ENCODE measurements at places on chromosomes 6 and 20. TPM values are rescaled to one million over a fixed set of nuclear protein-coding genes. Genes with fewer than 3 reads are reported as not detected.

The NNAT gene
- not detected for total RNA-seq

The CRIP3 gene
- total RNA-seq: 0.64 TPM

The ZC2HC1B gene
- total RNA-seq: not detected

The TRERF1 gene
- total RNA-seq: 30.6 TPM

The DEFB132 gene
- 0.10 TPM for total RNA-seq

The CD40 gene
- total RNA-seq: 14.1 TPM

The NKAIN4 gene
- total RNA-seq: 5.5 TPM

The ARMC12 gene
- total RNA-seq: 1.4 TPM

The GSTA2 gene
- not detected for total RNA-seq

The PRSS35 gene
- total RNA-seq: 0.10 TPM

The PKIB gene
- total RNA-seq: 1.1 TPM

The FGD2 gene
- 0.10 TPM for total RNA-seq

The PERP gene
- total RNA-seq: 348 TPM

DNA sequence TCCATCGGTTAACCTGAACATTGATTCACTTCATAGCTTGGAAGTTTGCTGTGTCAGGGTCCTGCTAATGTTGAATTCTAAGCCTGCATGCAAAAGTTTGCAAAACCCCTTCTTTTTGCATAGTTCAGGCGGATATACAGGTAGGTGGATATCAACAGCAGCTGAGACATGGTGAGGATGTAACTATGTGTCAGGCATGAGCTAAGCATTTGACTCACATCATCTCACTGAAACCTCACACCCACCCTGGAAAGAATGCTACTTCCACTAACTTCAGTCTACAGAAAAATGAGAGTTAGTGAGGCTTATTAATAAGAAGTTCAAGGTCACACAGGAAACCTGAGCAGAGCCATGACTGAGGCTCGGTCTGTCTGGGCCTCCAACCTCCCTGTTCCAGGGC lies 276.9 kb downstream of the BMP7 start:
- H3K27ac ChIP-seq: no peak overlapping the region
- no peaks in the 10 kb centered on the region for H3K27me3 ChIP-seq
- peaks cover 4% of the 10 kb centered on the region for H3K4me1 ChIP-seq
- H3K4me3 ChIP-seq: no peak overlapping the region
- no peak for DNase-seq
- H3K36me3 ChIP-seq: no peaks in the 10 kb centered on the region

- DNase-seq: no peak
- H3K4me1 ChIP-seq: no peaks in the 10 kb centered on the region
- no peaks in the 10 kb centered on the region for H3K36me3 ChIP-seq
- no peak overlapping the region for H3K4me3 ChIP-seq
- H3K27me3 ChIP-seq: no peaks in the 10 kb centered on the region
These were observed 37.9 kb downstream of the SPATA2 start for GRCh38 chr20:49877386-49877921.

GRCh38 chr6:1479601-1480221 lies 90.3 kb downstream of the FOXF2 start:
- DNase-seq: no peak
- H3K27me3 ChIP-seq: no peaks in the 10 kb centered on the region
- no peak overlapping the region for H3K4me3 ChIP-seq
- H3K4me1 ChIP-seq: no peaks in the 10 kb centered on the region
- no peak overlapping the region for H3K27ac ChIP-seq

DNA sequence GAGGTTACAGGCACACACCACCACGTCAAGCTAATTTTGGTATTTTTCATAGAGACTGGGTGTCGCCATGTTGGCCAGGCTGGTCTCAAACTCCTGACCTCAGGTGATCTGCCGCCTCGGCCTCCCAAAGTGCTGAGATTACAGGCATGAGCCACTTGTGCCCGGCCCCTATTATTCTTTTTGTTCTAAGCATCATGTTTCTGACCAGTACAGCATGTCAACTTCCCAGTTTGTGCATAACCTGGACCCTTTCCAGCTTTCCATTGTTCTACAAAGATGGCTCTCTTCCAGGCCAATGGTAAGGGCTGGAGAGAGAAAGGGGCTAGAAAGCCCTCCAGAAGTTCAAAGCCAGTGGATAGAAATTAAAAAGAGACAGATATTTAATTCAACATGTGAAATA lies 91.3 kb upstream of the TNFAIP3 start:
- H3K27ac ChIP-seq: no peak overlapping the region
- no peak overlapping the region for H3K4me3 ChIP-seq
- DNase-seq: no peak
- no peaks in the 10 kb centered on the region for H3K36me3 ChIP-seq
- H3K4me1 ChIP-seq: no peaks in the 10 kb centered on the region

GRCh38 chr20:60228255-60228654 lies 270.0 kb downstream of the CDH26 start:
- no peak overlapping the region for H3K27ac ChIP-seq
- no peaks in the 10 kb centered on the region for H3K27me3 ChIP-seq
- DNase-seq: no peak

DNA sequence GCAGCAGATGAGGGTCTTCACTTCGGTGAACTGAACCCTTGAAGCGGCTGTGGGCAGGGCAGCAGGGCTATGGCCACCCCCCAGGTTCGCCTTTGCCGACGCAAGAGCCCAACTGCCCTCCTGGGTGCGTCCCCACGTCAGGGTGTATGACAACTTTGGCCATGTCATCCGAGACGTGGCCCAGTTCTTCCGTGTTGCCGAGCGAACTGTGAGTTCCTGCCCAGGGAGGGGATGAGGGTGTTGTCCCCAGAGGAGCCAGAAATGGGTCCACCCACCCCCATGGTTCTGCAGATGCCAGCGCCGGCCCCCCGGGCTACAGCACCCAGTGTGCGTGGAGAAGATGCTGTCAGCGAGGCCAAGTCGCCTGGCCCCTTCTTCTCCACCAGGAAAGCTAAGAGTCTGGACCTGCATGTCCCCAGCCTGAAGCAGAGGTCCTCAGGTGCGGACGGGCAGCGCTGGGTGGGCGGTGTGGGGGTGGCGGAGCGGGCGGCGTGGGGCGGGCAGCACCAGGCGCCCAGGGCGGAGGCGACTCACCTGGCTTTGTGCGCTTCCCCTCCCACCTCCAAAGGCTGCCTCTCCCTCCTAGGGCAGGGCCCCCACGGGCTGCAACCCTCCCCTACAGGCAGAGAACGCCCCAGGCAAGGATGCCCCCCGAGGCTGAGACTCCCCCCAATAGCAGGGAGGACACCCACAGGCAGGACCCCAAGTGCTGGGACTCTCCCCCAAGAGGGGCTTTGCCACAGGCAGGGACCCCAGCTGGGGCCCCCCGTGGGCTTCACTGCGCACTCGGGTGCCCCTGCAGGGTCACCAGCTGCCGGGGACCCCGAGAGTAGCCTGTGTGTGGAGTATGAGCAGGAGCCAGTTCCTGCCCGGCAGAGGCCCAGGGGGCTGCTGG lies 6.2 kb upstream of the TNFRSF6B start:
- no peak overlapping the region for H3K27ac ChIP-seq
- no peaks in the 10 kb centered on the region for H3K27me3 ChIP-seq
- no peak for DNase-seq
- H3K36me3 ChIP-seq: no peaks in the 10 kb centered on the region
- no peak overlapping the region for H3K4me3 ChIP-seq
- peaks cover 25% of the 10 kb centered on the region for H3K4me1 ChIP-seq

- no peak overlapping the region for H3K27ac ChIP-seq
- H3K27me3 ChIP-seq: no peaks in the 10 kb centered on the region
- no peak for DNase-seq
These were observed 450.9 kb downstream of the GJA1 start for GRCh38 chr6:121886223-121886830.

- H3K36me3 ChIP-seq: no peaks in the 10 kb centered on the region
- no peaks in the 10 kb centered on the region for H3K4me1 ChIP-seq
- H3K4me3 ChIP-seq: no peak overlapping the region
- no peaks in the 10 kb centered on the region for H3K27me3 ChIP-seq
- no peak for DNase-seq
These were observed 25.9 kb downstream of the LYRM4 start for GRCh38 chr6:5234874-5235273.

DNA sequence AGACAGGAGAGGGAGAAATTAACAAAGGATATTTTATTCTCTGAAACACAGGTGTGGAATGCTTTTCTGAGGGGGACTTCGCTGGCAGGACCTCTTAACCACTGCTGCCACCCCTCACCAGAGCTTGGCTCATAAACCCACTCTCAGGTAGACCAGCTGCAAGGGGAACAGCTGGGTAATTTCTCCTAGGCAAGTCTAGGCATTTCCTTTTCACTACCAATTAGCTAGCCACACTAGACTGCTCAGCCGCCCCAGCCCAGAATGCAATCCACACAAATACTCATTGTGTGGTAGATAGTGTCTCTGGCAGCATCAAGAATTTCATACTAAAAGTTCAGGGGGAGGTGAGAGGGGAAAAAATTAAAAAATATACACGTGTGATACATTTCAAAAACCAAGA lies 267.6 kb upstream of the ID4 start:
- no peak for DNase-seq
- no peaks in the 10 kb centered on the region for H3K27me3 ChIP-seq
- no peaks in the 10 kb centered on the region for H3K4me1 ChIP-seq
- no peak overlapping the region for H3K27ac ChIP-seq

- H3K36me3 ChIP-seq: peaks cover 4% of the 10 kb centered on the region
- peaks cover 73% of the 10 kb centered on the region for H3K4me1 ChIP-seq
- H3K4me3 ChIP-seq: no peak overlapping the region
- H3K27me3 ChIP-seq: no peaks in the 10 kb centered on the region
These were observed 4.9 kb downstream of the HMGA1 start for GRCh38 chr6:34241351-34242215.

DNA sequence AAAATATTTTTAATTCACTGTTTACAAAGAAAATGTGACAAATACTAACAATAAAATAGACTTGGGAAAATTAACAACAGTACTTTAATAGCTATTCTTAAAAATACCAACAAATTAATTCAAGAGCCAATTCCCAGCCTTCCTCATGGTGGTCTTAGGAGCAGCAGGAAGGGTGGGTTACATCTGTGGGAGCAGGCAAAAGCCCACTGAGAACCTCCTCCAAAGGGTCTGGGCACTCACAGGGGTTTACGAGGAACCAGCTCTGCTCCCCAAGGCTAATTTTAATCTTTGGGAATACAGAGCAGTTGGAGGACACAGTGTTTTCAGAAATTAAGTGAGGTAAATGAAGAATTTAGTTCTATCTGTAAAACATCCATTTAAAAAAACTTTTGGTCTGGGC lies 10.2 kb downstream of the SOD2 start:
- H3K4me3 ChIP-seq: no peak overlapping the region
- no peak overlapping the region for H3K27ac ChIP-seq
- DNase-seq: no peak
- H3K4me1 ChIP-seq: no peaks in the 10 kb centered on the region

DNA sequence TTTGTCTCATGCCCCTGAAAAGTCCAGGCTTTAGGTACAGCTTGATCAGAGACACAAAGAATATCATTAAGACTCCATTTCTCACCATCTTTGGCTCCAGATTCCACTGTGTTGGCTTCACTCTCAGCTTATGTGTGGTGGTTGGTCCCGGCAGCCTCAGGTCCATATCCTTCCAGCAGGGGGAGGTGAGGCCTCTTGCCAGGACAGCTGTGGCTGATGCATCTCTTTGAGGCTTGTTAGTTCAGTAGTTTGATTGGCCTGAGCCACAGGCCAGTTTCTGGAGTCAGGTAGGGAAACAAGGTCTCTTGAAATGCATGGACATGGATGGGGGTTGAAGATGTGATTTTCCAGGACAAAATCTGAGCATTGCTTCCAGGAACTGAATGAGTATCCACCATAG lies 62.4 kb downstream of the JAG1 start:
- H3K27me3 ChIP-seq: no peaks in the 10 kb centered on the region
- no peaks in the 10 kb centered on the region for H3K36me3 ChIP-seq
- no peak overlapping the region for H3K4me3 ChIP-seq

DNA sequence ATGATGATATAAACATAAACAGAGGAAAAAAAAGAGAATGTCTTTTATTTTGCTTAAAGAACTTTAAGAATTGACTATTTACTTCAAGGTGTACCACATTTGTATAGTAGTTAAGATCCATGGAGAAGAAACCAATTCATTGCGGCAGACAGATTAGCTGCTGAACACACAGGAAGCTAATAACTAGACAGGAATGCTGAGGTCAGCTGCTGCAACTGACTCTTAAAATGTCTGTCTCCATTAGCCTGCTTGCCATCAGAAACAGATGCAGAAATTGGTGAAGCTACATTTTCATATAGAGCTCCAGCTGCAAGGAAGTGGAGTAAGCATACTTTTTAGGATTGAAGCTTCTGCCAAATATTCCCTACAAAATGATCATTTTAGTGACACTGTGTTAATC lies 939.5 kb downstream of the EPHA7 start:
- no peaks in the 10 kb centered on the region for H3K4me1 ChIP-seq
- no peaks in the 10 kb centered on the region for H3K36me3 ChIP-seq
- H3K4me3 ChIP-seq: no peak overlapping the region
- H3K27me3 ChIP-seq: no peaks in the 10 kb centered on the region
- no peak overlapping the region for H3K27ac ChIP-seq

GRCh38 chr6:165096868-165097267 lies 212.5 kb downstream of the C6orf118 start:
- no peaks in the 10 kb centered on the region for H3K27me3 ChIP-seq
- no peak overlapping the region for H3K27ac ChIP-seq
- H3K4me3 ChIP-seq: no peak overlapping the region

DNA sequence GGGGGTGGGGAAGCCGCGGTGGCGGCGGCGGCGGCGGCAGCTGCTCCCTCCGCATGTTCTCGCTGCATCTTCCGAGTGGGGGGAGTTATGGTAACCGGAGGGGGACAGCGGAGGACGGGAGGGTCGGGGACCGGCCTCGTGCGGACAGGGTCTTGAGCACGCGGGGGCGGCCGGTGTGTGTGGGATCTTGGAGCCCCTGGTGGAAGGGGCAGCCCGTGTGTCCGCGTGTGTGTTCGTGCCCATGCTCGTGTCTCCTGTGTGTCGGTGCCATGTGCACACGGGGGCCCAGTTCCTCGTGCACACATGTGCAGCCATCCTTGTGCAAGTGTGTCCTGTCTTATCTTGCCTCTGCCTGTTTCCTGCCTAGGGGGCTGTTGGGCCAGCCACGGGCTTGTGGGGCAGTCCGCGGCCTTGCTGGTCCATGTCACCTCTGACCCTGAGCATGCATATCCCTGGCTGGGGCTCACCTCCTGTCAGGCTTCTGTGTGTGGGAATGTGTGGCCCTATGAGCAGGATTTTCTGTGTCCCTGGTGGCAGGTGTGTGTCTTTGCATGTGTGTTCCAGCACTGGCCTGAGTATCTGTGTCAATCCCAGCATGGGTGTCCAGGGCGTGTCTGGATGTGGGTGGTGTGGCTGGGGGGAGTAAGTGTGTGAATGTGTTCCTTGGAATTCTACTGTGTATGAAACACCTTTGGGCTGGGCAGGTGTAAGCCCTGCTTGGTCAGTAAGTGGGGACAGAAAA lies 8.5 kb downstream of the SYNGAP1 start:
- no peaks in the 10 kb centered on the region for H3K36me3 ChIP-seq
- peak overlapping the region; percentile 20 for H3K27ac ChIP-seq
- no peak for DNase-seq
- peaks cover 37% of the 10 kb centered on the region for H3K4me1 ChIP-seq
- no peaks in the 10 kb centered on the region for H3K27me3 ChIP-seq

- H3K27me3 ChIP-seq: no peaks in the 10 kb centered on the region
- no peak overlapping the region for H3K4me3 ChIP-seq
- no peaks in the 10 kb centered on the region for H3K36me3 ChIP-seq
- no peak overlapping the region for H3K27ac ChIP-seq
These were observed 17.9 kb downstream of the RALGAPA2 start for GRCh38 chr20:20694591-20694990.

All from Panc1 (cell line).